ENCODE measurements at places on chromosomes 4 and X.

- no peak for DNase-seq
Observed at GRCh38 chr4:139912445-139912844, 241.5 kb downstream of the MAML3 start.

GRCh38 chrX:37349221-37350033 is at the start of gene PRRG1:
PRRG1 (plus strand) TSS chrX:37349364; CDS start chrX:37406250, 56,886 bp downstream.
- peak; percentile 76 for DNase-seq

GRCh38 chrX:145953628-145954027 is 136.0 kb downstream of the SLITRK2 start:
- no peak for DNase-seq

- no peak for DNase-seq
Observed at GRCh38 chr4:2462218-2462991, 6.5 kb upstream of the RNF4 start.

- DNase-seq: no peak
Observed at GRCh38 chr4:155403886-155404285, 27.1 kb upstream of the MAP9 start.

- DNase-seq: no peak
Observed at GRCh38 chr4:73823760-73824159, 12.7 kb upstream of the CXCL6 start.

DNA sequence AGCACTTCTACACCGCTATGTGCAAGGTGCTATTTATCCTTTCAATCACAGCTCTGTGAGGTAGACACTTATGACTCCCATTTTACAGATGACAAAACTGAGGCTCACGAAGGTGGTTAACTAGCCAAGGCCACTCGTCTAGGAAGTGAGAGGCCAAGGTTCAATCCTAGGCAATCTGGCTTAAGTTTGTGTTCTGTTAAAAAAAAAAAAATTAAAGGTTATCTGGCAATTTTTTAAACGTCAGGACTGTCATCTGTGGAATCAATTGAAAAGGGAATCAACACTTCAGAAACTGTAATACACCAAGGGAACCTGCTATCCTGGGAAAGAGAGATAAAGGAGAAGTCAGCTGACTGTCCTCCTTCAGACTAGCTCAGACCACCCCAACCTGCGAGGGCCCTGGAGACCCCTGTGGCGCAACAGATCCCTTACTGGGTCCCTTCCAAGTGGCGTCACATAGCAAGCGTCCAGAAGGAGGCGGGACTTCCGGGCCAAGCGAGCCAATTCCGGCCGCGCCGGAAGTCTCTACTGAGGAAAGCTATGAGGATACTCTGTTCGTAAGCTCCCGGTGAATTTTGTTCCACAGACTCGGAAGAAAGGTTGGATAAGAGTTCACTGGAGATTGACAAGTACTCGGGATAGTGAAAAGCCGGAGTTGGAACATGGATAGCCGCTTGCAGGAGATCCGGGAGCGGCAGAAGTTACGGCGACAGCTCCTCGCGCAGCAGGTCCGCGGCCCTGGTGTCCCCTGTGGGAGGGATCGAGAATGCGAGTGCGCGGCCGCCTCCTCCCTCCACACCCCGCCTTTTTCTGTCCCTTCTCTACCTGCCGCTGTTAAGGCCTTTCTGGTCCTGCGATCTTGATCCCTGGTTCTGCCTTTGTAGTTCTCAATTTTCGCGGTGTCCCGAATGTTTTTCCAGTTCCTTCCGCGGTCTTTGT is at the start of gene METTL14:
Gene METTL14 (plus strand): TSS at position 520 of the 939 bp plus-strand sequence. CDS start 143 bp downstream, at position 663.
- DNase-seq: peak; percentile 85

DNA sequence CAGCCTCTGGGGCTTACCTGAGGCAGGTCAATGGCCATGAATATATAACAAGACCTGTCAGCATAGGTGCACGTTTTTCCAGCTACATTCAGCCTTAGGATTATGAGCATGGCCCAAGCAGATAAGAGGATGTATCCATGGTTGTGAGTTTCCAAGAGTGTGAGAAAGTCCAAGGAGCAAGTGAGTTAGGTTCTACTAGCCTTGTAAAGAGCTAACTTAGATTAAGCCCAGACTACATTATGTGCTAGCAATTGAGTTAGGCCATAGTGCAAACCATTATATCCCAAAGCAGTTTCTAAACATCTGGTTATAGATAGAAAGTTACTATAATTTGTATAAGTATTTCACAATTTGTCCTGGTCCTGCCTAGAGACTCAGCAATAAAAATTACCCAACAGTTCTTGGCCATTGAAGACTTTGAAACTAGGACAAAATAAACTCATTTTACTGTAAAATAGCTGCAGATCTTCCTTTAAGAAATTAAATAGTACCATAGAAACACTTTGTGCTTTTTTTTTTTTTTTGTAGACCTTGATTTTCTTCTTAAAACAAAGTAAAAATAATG is 312.0 kb downstream of the CAMK2D start:
- no peak for DNase-seq

DNA sequence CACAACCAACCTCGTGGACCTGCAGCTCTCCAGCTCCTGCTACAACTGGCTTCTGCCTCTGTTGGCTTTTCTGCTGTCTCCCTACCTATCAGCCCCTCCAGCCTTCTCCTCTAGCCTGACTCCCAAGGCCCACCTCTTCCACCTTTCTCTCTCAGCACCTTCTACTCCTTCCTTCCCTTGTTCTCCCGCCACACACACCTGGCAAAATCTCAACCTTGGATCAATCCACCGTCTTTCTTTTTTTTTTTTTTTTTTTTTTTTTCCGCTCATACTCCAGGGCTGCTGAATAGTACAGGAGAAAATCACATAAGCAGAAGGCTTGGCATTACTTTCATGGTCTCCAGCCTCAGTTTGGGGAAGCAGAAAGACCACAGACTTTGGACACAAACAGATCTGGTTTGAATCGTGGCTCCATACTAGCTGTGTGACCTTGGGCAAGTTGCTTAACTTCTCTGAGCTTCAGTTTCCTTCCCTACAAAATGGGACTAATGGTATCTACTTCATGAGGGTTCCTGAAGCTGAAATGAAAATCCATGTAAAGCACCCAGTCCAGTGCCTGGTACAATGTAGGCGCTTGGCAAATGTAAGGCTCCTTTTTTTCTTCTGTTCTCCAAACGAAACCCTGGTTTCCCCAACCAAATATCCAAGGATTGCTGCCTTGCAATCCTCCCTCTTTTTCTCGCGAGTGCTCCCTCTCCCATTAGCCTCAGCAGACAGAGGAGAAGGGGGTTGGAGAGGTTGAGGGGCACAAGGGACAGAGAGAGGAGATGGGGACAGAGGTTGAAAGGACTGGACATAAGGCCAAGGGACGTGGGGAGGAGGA is 1.7 kb downstream of the FGD1 start:
- no peak for DNase-seq

DNA sequence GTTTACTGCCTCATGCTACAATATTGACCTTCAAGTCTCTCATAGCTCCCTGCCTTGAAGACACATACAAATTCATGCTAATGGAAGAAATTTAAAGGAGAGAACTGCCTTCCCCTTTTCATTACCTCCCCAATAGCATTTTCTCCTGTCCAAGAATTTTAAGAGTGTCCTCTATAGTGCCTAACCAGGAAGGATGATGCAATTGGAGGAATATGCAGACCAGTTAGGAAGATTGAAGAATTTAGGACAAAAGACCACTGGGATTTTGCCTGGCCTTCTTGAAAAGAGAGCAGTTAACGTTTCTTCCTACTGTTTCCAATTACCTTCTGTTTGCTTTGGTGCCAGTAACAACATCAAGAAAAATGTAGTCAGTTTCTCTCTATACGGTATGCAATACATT is 443.9 kb downstream of the INPP4B start:
- no peak for DNase-seq

- DNase-seq: no peak
Observed at GRCh38 chr4:119666653-119667091, 38.1 kb upstream of the PDE5A start.

- DNase-seq: no peak
Observed at GRCh38 chrX:103565197-103565596, 20.1 kb upstream of the TCEAL4 start.

DNA sequence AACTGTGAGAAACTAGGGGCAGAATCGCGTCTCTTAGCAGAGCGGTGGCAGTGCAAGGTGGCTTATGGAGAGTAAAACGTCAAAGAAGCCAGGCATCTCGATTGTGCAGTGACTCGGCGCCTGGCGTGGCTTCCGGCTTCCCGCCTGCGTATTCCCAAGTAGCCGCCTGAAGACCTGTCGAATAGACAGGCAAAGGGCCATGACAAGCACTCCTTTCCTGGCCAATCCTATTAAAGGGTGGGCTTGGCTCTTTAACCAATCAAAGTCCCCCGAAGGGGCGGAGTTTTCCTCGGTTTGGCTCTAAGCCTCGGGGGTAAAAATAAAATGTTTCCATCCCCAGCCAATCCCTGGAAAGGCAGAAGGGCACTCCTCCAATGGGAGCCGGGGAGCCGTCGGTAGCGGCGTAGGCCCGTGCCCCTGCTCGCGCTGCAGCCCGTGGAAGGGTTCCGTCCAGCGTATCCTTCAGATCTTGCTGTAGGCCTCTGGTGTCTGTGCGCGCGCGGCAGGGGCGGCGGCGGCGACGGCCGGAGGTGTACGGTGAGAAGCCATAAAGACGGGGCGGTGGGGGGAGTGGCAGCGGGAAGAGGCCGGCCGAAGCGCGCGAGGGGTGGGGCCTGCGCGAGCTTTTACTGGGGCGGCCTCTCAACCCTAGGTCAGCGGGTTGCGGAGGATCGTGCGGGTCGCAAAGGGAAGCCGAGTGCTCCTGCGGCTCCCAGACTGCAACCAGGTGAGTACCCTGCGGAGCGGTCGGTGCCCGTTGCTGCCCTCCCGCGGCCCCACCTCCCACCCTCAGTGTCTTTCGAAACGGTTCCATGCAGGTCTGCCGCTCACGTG is at the start of gene KANTR:
Gene KANTR (plus strand): TSS at position 395 of the 834 bp plus-strand sequence. CDS start 30,131 bp downstream, outside the sequence.
- peak; percentile 85 for DNase-seq

DNA sequence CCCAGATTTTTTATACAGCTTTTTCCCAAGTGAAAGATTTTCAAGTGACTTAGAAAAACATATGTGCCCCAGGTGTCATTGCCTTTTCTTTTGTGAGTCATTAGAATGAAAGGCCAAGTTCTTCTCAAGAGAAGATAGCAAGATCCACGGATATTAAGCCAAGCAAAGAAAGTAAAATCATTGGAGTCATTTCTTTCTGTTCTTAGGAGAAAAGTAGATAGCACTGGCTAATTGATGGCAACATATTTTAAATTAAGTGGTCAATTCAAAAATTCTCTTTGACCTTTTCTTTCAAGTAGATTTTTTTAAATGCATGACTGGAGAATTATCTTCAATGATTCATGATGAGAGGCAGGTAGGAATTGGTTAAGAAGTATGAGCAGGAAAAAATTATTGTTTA is 94.4 kb downstream of the HHIP start:
- DNase-seq: no peak

GRCh38 chrX:134416087-134416486 is 43.9 kb upstream of the HPRT1 start:
- DNase-seq: no peak

DNA sequence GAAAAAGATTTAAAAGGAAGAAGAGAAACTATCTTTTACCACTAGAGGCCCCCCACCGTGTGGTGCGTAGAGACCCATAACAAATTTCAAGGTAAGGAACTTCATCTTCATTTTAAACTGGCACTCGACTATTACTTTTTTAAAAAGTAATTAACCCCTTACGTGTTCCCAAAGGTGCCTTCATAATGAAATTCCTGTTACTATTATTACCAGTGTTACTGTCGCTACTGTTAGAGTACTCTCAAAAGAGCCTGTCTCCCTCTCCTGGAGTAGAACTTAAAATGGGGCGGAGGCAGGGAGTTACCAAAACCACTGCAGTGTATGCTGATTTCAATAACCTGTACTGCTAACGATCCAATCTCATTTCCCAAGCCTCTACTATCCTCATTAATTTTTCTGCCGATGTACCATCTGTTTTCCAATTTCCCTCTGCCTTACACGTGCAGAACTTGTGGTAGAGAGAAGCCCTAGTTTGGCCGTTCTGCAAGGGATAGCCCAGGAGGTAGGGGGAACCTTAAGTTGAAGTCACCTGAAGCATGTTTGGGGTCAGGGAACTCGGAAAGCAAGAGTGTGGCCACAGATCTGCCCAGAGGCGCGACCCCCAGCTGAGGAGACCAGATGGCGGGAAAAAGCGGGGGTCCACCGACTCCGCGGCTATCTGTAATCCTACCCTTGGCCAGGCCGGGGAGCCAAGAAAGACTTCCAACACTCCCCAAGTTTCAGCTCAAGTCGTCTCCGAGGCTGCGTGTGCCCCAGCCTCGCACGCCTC is 720 bp upstream of the STK26 start:
- DNase-seq: no peak

Data from RWPE2 (cell line).